ENCODE measurements at places on chromosomes 7 and 10.
A peak's percentile ranks its signal among the peaks of the same experiment; 100 is the strongest.

DNA sequence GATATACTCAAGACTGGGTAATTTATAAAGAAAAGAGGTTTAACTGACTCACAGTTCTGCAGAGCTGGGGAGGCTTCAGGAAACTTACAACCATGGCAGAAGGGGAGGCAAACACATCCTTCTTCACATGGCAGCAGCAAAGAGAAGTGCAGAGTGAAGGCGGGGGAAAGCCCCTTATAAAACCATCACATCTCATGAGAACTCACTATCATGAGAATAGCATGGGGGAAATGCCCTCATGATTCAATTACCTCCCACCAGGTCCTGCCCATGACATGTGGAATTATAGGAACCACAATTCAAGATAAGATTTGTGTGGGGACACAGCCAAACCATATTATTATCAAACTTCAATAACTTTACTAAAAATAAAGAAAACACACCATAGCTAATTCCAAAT, 30.4 kb upstream of the JAZF1 start:
- DNase-seq = no peak

GRCh38 chr10:33506838-33507661, 172.6 kb upstream of the NRP1 start:
- no peak for DNase-seq

- DNase-seq = no peak
Measured at GRCh38 chr7:732094-732541, 5.0 kb upstream of the PRKAR1B start.

- DNase-seq = no peak
Measured at GRCh38 chr7:25780904-25781303, 371.1 kb upstream of the NFE2L3 start.

DNA sequence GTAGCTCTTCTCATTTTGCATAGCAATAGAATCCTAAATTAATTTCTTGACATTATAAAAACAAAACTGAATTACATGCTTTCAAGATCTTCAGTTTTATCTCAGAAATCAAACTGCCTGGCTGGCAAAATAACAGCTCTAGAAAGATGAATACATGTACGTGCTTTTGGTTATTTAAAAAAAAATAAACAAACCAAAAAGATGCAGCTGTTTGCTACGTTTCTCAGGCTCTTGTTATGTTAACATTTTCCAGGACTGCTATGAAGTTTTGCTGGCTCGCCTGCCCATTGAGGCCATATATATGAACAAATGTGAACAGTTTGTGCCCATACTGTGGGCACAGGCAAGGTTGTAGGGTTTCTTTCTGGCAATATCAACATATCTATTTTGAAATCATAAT, 86.6 kb downstream of the ODAD2 start:
- no peak for DNase-seq

GRCh38 chr10:122648599-122649428, 50.8 kb downstream of the C10orf120 start:
- peak; percentile 36 for DNase-seq

DNA sequence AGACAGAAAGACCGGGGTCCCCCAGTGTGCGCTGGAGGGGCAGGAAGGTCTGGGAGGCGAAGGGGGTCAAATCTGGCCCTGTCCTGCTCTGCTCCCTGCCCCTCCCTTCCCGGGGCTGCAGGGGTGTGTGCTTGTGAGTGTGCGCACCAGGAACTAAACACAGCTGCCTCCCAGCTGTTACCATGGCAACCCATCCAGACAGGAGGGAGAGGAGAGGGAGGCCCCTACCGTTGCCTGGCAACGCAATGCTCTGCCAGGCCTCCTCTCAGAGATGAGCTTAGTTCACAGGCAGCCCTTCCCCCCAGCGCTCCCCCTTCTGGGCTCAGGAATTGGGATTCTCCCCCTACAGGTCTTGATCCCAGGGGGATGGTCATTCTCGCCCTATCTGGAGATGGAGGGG, 6.1 kb downstream of the NYAP1 start:
- peak; percentile 98 for DNase-seq

GRCh38 chr7:135490783-135491182, 19.1 kb downstream of the CNOT4 start:
- no peak for DNase-seq

- DNase-seq = no peak
Measured at GRCh38 chr10:88995156-88995876, 4.7 kb downstream of the FAS start.

DNA sequence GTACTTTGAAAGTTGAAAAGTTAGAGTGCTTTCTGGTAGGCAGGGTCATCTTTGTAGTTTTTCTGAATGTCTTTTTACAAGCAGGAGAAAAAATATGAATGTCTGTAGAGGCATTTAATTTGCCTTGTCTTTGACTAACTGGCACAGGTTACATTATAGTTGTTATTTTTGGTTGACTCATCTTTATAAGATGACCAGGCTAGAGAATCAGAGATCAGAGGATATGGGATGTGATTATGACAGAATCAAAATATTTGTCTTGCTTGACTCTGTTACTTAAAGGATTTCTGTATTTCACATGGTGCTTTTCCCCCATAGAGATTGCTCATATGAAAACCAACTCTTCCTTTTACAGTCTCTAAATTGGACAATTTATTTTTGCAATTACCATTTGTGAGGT, 2.4 kb downstream of the ZMYND11 start:
- DNase-seq = no peak

DNA sequence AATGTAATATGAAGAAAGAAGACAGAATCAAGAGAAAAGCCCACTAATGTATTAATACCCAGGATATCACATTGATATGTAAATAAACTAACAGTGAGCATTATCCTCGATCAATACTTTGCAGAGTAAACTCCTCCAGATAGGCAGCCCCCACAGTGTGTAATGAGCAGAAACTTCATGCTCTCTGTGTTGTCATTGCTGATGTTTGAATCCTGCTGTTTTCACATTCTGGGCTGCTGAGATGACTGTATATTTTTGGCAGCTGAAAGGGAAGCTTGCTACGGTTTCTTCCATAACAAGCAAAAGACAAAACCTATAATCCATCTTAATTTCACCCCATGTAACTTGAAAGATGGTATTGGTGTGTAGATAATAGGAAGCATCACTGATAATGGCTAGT, 15.3 kb upstream of the THSD7A start:
- DNase-seq = peak; percentile 38

DNA sequence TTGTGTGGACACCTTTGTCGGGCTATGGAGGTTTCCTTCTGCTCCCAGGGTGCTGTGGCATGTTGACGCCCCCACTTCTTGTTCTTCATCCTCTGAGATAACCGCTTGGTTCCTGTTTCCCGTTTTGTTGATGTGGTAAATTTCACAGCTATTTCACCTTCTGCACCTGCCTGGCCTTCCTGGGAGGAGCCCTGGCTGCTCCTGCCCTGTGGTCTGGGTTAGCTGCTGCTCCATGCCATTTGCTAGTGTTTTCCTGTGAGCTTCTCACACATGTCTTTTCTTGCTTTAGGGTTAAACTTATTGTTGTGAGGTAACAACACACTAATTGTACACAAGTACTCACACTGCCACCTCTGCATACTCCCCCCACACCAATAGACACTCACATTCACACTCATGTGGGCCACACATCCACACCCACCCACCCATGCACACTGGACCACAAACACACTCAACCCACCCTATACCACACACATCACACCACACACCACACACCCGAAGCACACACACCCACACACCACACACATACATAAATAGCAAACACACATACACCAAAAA, 46.5 kb upstream of the MSMB start:
- no peak for DNase-seq

- DNase-seq = peak; percentile 26
Measured at GRCh38 chr10:117005527-117006055, 604 bp upstream of the SHTN1 start.

- DNase-seq = peak; percentile 69
Measured at GRCh38 chr7:151083071-151083823, at the start of gene TMUB1. Gene TMUB1, minus strand, starts transcription at chr7:151083493. Its CDS starts 930 bp downstream, at chr7:151082563.

GRCh38 chr10:103095005-103095404, 98.1 kb downstream of the NT5C2 start:
- DNase-seq = no peak

- no peak for DNase-seq
Measured at GRCh38 chr10:77249901-77250459, 387.6 kb downstream of the KCNMA1 start.

GRCh38 chr7:137791930-137792329, 54.8 kb downstream of the DGKI start:
- peak; percentile 10 for DNase-seq

DNA sequence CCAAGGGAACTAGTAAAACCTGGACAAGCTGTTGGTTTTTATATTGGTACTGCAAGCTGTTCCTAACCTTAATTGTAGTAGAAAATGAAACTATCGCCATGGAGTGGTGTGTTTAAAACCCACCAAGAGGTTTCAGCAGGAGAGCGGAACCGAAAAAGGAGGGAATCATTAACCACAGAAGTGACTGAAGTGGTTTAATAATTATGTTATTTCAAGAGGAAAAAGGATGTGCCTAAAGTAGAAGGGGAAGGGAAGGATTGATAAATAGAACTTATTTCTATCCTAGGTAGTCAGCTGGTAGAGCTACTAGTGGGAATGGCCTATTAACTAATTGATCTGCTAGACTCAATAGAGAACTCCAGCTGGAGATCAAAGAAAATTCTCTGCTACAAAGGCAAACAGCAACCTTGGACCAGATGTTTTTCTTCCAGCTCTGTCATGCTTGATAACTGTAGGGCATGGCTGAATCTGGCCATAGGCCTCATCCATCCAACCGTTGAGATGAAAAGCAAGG, 91.8 kb downstream of the BAMBI start:
- DNase-seq = no peak

DNA sequence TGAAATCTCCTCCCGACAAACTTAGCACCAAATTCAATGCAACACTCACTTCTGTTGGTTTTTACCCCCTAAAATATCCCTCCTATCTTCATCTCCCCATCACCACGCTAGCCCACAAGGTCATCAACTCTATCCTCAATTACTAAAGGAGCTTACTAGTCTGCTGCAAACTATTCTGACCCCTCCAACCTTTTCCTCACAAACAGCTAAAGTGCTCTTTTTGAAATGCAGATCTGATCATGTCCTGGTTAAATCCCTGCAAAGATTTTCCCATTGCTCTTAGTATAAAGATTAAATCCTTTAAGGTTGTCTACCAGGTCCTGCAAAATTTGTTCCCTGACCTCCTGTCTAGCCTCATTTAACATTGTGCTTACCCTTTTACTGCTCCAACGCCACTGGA, 8.6 kb downstream of the SGCE start:
- DNase-seq = no peak

Measured in COR-L47 (cell line).